ENCODE measurements at places on chromosomes 16 and 17.

DNA sequence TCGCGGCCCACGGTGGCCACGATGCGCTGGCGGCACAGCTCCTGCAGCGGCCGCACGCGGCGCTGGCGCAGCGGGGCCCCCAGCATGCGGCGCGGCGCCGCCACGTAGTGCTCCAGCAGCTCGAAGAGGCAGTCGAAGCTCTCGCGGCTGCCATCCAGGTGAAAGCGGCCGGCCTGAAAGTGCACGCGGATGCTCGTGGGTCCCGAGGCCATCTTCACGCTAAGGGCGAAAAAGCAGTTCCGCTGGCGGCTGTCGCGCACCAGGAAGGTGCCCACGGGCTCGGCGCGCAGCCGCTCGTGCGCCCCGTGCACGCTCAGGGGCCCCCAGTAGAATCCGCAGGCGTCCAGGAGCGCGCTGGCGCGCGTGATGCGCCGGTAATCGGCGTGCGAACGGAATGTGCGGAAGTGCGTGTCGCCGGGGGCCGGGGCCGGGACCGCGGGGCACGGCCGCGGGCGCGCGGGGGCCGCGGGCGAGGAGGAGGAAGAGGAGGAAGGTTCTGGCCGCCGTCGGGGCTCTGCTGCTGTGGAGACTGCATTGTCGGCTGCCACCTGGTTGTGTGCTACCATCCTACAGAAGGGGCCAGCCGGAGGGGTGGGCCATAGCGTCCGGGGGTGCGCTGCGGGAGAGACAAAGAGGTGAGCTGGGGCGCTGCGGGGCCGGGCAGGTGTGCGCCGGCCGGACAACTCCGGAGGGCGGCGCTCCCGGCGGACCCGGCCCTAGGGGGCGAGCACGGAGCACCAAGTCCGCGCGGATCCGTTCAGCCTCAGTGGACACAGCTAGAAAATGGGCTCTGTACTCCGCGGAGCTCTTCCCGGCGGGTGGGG is 879 bp downstream of the SOCS1 start:
- peak; percentile 75 for DNase-seq

- DNase-seq = no peak
These were observed 17.6 kb downstream of the CCDC42 start for GRCh38 chr17:8726941-8727555.

DNA sequence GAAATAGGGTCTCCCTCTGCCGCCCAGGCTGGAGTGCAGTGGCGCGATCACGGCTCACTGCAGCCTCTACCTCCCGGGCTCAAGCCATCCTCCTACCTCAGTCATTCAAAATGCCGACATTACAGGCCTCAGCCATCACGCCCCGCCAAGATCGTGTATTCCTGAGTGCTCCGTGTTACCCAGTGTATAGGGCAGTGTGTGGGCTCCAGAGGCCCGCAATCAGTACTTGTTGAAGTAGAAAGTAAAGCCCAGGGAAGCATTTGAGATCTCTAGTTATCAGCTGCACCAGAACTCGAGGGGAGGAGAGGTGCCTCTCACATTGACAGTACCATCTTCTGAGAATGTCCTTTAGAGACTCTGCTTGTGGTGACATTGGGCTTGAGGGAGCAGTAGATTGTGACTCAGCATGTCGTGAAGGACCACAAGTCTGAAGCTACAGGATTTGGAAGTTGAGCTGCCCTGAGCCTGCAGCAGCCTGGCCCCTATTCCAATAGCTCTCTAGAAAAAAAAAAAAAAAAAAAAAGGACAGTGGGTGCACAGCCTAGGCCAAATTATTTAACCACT is 1.1 kb upstream of the PRPSAP1 start:
- DNase-seq = no peak

GRCh38 chr16:30711712-30712111 is 12.7 kb downstream of the SRCAP start:
- DNase-seq = no peak

DNA sequence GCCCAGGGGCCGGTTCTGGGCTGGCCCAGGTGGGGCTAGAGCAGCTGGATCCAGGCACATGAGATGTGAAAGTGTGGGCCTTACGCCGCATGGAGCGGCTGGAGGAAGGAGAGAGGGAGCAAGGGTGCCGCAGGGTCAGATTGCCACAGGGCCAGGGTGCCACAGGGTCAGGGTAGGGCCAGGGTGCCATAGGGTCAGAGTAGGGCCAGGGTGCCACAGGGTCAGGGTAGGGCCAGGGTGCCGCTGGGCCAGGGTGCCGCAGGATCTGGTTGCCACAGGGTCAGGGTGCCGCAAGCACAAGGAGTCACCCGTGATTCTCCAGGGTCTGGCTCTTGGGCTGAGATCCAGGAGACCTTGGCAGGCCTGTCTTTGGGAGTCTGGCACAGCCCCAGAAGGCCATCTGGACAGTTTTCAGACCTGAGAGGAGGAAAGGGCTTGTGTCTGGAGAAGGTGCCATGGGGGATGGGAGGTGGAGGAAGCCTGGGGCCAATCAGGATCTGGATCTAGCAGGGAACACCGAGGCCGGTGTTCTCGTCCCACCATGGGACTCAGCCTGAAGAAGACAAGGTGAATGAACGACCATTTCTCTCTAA is 13.1 kb upstream of the LASP1NB start:
- DNase-seq = no peak

GRCh38 chr16:17018585-17018939 is 452.2 kb downstream of the XYLT1 start:
- no peak for DNase-seq

DNA sequence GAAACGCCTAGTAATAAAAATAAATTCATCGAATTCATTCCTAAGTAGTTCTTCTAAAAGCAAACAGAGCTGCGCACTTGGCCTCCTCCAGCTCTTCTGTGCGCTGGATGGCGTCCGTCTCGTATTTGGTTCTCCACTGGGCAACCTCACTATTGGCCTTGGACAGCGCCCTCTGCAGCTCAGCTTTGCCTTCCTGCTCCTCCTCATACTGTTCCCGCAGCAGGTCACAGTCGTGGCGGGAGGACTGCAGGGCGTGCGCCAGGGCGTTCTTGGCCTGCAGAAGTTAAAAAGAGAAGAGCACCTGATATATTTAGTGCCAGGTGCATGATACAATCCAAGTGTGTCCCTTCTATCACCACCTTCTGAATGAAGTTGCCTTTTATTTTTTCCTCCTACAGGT is 21.8 kb downstream of the MYH3 start:
- no peak for DNase-seq

DNA sequence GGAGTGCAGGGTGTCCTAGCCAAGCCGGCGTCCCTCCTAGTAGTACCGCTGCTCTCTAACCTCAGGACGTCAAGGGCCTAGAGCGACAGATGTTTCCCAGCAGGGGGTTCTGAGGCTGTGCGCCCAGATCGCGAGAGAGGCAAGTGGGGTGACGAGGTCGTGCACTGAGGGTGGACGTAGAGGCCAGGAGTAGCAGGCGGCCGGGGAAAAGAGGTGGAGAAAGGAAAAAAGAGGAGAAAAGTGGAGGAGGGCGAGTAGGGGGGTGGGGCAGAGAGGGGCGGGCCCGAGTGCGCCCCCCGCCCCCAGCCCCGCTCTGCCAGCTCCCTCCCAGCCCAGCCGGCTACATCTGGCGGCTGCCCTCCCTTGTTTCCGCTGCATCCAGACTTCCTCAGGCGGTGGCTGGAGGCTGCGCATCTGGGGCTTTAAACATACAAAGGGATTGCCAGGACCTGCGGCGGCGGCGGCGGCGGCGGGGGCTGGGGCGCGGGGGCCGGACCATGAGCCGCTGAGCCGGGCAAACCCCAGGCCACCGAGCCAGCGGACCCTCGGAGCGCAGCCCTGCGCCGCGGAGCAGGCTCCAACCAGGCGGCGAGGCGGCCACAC is at the start of gene MMP2:
Gene MMP2 (plus strand): TSS at position 372 of the 603 bp plus-strand sequence. CDS start 282 bp downstream, outside the sequence.
- peak; percentile 70 for DNase-seq

DNA sequence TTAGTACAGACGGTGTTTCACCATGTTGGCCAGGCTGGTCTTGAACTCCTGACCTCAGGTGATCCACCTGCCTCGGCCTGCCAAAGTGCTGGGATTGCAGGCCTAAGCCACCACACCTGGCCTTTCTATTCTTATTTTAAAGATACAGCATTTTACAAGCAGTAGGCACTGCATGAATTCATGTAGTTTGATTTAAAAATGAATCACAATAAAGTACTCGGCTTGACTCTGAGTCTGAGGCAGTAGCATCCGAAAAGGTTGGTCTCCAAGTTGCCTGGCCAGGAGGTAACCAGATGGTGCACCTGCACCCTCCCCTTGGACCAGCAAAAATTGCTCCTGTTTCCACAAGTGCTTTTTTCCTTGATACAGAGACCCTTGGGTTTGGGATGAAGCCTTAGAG is 35.6 kb downstream of the MAP2K6 start:
- no peak for DNase-seq

- DNase-seq = no peak
These were observed 14.7 kb downstream of the LRRC75A start for GRCh38 chr17:16477255-16477654.

DNA sequence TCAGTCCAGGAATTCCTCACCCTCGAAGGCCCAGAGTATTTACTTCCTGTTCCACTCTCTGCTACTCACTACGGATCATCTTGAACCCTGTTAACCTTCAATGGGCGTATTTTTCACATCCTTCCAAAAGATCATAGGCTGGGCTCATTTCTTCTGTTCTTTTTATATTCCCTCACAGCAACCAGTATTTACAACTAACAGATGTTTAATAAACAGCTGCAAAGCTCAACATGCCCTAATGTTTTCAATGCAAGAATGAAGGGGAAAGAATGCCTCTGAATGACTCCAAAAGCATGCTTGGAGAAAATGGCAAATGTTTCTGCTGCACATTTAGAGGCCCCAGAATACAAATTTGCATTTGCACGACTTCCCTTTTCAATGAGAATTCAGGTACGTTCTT is 174.9 kb downstream of the ZFHX3 start:
- DNase-seq = no peak

DNA sequence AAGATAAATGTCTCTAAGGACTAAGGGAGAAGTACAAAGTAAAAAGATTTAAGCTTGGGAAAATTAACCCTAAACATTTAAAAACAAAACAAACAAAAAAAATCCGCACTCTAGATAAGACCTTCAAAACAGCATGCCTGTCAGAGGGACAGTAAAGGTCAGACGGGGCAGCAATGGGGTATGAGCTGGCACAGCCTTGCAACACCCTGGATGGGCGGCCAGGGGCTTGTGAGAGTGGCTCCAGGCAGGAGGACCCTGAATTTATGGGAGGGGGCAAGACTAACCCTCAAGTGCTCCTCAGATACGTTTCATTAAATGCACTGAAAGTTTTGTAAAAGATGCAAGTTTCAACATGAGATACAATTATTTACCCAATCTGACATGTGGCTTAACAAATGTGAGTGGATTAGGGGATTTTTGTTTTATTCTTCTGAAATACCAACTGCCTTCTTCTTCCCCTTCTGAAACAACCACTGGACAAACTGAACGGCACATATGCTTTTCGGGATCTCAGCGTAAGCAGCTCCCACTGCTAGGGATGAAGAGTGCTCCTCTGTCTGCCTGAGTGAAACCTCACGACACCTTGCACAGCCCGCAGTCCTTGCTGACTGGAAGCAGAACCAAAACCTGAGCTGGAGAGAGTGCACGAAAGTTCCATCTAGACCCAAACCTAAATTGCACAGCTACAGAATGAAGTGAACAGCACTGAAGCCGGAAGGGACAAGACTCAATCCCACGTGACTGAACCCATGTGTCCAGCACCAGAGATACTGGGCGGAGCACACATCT is 128.4 kb downstream of the ANKRD11 start:
- DNase-seq = no peak

DNA sequence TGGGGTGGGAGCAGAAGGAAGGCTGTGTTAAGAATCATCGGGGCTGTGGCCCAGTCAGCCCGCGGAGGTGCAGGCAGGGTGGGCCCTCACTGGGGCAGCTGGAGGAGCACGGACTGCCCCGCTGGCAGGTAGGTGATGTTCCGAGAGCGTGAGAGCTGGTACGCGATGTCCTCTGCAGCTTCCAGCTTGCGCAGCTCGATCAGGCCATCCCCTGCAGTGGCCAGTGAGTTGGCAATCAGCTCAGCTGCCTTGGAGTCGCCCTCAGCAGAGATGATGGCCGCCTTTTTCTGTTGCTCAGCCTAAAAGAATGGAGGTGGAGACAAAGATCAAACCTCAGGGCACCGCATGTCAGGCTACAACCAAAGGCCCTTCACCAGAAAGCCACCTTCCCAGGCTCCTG is 9.8 kb downstream of the PHB1 start:
- DNase-seq = no peak

DNA sequence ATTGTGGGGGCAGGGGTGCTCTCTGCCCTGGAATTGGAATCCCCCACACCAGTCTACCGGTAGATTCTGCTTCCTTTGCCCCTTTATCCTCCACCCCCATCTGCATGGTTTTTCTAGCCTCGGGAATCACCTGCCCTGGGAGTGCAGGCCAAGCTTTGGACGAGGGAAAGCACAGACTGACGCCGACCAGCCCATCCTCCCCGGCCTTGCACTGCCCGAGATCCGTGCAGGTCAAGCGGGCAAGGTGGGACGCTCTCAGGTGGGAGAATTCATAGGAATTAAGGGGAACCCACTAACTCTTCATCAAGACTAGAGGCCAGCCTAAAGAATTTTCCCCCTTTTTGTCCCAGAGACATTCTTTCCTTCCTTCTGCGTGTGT is 9.9 kb upstream of the HOXB13 start:
- no peak for DNase-seq

GRCh38 chr16:27293343-27293742 is 20.4 kb upstream of the IL4R start:
- no peak for DNase-seq

DNA sequence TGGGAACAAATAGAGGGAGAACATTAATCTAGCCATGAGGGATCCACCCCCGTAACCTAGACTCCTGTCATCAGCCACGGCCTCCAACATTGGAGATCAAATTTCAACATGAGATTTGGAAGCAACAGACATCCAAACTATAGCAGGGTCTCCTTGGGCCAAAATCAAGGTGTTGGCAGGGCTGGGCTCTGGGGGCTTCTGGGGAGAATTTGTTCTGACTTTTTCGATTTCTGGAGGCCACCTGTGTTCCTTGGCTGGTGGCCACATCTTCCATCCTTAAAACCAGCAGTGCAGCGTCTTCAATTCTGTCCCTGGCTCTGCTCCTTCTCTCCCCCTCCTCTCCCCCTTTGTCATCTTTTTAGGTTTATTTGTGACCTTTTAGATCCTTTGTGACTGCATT is 546.2 kb downstream of the WWOX start:
- DNase-seq = no peak

- DNase-seq = no peak
These were observed 97.8 kb downstream of the DNAH17 start for GRCh38 chr17:78479369-78479768.

- DNase-seq = no peak
These were observed 470.7 kb downstream of the SOX9 start for GRCh38 chr17:72591289-72592241.

GRCh38 chr17:67456889-67457288 is 79.8 kb downstream of the PITPNC1 start:
- no peak for DNase-seq

- no peak for DNase-seq
These were observed 5.9 kb downstream of the SLC38A7 start for GRCh38 chr16:58678716-58679115.
